ENCODE measurements at places on chromosomes 12 and 14.
A peak's percentile ranks its signal among the peaks of the same experiment; 100 is the strongest.

DNA sequence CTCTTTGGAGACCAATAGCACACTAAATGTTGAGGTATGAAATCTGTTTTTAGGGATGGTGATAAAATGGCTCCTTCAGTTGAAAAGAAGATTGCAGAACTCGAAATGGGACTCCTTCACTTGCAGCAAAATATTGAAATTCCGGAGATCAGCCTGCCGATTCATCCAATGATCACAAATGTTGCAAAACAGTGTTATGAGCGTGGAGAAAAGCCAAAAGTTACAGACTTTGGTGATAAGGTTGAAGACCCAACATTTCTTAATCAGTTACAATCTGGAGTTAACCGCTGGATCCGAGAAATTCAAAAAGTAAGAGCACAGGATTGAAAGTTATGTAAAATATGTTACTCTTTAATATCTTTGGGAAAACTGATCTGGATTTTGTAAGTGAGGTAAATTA lies 15.3 kb downstream of the DYNC1H1 start:
- DNase-seq: no peak

- DNase-seq: no peak
Measured at GRCh38 chr12:120687578-120688289, 785 bp downstream of the MLEC start.

- DNase-seq: no peak
Measured at GRCh38 chr14:85165094-85165493, 364.9 kb upstream of the FLRT2 start.

- peak; percentile 92 for DNase-seq
Measured at GRCh38 chr14:34711169-34711568, 3.2 kb downstream of the CFL2 start.

DNA sequence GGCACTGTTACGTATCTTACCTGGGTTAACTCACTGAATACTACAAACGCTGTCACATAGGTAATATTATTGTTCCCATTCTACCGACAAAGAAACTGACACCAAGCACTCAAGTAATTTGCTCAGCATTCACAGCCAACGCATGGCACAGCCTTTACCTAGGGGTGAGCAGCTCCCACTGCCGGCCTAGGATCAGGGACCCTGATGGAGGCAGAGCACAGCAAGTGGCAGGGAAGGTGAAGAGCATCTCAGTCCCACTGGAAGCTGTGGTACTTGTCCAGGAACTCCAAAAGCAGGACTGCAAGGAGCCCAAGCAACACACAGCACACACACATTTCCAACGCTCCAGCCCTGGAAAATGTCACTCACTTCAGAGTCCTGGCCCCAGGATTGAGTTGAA lies 111.8 kb upstream of the CDKN3 start:
- no peak for DNase-seq

GRCh38 chr12:49882248-49882850 lies 21.4 kb downstream of the FAIM2 start:
- no peak for DNase-seq

DNA sequence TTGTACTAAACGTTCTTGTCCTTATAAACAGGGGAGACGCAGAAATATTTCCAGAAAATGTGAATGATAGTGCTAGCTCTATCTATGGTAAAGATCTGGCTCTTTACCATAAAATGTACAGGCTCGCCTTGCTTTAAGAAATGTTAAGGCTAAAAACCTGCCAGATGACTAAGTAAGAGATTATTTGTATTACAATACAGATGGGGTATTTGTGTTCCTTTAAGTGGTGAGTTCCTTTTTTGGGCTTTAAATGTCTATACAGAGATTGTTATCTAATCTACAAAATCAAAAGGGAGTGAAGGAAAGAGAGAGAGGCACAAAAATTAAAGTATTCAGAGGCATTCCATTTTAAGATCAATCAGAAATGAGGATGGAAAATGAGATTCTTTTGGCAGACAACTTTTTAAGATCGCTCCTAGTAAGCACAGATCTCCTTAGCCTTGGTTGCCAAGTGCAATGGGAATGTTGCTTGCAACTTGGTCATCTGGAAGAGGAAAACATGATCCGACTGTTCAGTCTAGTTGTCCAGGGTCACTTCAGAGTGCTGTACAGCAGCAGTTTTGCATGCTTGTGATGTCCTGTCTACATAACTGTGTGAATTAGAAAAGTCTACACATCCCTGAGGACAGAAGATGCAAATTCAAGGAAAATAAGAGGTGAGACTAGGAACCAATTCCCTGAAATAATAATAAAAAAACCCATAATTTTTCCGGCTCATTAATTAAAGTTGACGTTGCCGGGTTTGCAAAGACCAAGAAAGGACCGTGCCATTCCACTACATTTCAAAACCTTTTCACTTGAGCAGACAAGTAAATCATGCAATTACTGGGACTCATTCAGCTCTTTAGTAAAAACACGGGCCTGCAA lies 380.8 kb downstream of the EGLN3 start:
- no peak for DNase-seq

GRCh38 chr12:82835217-82835616 lies 148.5 kb downstream of the TMTC2 start:
- DNase-seq: no peak

GRCh38 chr14:105468621-105469241 lies 5.9 kb upstream of the CRIP2 start:
- DNase-seq: no peak

GRCh38 chr14:79044894-79045624 lies 874.9 kb downstream of the NRXN3 start:
- peak; percentile 1 for DNase-seq

DNA sequence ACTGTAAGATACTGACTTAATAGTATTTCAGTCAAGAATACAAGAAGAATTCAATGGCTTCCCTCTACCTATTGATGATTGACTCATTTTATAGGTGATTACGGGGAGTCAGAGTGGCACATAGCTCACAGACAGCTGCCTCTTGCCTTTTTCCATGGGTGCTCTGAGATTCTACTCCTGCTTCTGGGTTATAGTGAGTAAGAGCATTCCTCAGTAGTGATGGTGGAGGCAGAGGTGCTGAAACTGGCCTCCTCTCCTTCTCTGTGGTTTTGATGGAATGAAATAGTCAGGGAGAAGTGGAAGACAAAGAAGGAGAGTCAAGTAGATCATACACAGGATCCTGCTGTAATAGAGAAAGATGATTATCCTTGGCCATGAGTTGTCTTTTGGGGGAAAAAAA lies 438.2 kb upstream of the FAR2 start:
- DNase-seq: peak; percentile 71

DNA sequence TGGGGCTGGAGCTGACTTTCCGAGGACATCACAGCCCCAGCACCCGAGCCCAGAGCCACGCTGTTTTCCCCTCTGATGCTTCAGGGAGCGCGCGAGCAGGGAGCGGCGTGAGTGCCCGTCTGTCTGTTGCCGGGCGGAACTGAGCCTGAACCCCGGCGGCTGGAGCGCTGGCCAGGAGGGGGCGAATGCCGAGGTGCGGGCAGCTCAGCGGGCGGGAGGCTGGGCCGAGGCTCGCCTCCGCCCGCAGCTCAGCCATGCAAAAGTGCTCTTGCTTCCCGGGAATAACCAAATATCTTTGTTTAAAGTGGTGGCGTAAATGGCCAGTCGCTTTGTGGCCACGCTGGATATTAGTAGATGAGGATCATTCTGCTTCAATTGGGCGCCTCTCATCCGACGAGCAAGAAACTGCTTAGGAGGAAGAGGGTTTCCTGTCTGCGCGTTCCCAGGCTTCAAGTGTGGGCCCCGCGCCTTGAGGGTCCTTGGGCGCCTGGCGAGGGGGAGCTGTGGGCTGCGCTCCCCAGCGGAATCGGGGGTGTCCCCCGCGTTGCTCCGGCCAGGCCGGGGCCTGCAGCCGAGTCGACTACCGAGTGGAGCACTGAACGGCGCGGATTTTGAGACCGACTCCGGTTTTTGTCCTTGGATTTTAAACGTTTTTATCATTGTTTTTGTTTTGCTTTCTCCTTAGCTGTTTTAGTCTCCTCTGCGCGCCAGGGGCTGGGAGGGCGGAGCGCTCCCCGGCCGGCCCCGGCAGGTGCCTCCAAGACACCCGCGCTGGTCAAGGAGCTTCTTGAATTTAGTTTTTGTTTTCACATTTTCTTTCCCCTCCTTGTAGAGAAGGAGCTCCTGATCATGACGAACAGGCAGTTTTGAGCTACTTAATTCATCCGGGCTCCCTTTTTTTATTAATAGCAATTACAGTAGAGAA lies 831 bp upstream of the NKX2-1 start:
- peak; percentile 20 for DNase-seq

DNA sequence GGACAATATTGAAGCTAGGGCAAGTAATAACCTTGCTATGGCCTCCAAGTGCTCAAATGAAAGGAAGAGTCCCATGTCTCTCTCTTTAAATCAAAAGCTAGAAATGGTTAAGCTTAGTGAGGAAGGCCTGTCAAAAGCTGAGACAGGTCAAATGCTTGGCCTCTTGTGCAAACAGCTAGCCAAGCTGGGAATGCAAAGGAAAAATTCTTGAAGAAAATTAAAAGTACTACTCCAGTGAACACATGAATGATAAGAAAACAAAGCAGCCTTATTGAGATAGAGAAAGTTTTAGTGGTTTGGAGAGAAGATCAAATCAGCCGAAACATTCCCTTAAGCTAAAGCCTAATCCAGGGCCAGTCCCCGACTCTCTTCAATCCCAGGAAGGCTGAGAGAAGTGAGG lies 84.1 kb upstream of the PLEKHA5 start:
- no peak for DNase-seq

GRCh38 chr14:95431199-95432143 lies 85.0 kb downstream of the SYNE3 start:
- no peak for DNase-seq

DNA sequence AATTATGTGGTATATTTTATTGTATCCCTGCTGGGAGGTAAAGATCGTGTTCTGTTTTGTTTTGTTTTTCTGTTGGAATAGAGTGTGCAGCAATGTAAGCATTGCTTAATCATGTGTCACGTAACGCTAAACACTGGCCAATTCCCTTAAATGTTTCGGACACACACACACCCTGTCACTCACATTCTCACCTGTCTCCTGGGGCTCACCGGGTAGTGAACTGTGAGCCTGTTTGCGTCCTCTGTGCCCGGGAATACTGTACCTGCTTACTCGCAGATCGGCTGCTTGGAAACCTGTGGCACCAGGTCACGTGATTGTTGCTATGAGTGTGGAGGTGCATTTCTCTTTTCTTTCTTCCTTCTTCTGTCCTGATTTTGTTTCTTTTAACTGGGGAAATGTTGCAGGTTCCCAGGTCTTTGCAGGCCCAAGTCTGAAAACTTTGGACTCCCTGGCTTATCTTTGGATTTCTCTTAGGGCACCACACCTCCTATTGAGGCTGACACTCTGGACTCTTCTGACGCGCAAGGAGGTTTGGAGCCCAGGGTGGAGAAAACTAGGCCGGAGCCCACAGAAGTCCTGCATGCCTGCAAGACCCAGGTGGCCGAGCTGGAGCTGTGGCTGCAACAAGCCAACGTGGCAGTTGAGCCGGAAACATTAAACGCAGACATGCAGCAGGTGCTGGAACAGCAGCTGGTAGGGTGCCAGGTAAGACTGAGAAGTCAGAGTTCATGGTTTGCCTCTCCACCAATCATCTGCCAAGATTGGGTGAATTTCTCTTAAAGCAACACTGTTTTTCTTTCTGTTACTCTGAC lies 181.1 kb downstream of the ESR2 start:
- no peak for DNase-seq

DNA sequence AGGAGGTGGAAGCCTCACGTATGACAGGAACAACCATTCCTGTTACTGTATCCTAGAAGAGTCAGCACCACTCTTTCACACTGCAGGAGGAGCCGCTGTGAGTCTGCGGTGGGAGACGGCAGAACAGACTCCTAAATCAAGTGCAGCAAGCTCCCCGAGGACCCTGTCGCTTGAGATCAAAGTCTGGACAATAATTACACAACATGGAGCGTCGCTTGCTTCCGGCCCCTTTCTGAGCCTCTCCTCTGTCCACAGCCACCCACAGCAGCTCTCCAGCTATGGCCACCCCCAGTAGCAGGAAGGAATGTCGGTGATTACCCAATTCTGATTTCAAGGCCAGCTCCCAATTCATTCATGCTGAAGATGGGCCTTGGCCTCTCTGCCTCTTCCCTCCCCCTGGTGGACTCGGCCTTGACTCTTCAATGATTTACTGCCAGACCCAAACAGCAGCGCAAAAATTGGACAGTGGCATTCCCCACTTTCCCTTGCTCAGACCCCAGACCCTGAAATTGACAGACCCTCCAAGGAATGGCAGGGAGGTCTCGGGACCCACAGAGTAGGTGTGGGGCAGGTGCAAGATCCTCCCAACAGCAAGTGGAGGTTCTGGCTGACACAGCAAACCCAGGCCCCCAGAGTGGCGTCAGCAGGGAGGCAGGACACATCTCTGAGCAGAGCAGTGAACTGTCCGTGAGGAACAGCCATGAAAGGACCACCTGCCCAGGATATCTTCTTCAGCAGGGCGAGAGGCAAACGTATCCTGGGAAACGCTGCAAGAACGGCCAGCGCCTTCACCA lies 272.7 kb upstream of the DIO3 start:
- DNase-seq: no peak

DNA sequence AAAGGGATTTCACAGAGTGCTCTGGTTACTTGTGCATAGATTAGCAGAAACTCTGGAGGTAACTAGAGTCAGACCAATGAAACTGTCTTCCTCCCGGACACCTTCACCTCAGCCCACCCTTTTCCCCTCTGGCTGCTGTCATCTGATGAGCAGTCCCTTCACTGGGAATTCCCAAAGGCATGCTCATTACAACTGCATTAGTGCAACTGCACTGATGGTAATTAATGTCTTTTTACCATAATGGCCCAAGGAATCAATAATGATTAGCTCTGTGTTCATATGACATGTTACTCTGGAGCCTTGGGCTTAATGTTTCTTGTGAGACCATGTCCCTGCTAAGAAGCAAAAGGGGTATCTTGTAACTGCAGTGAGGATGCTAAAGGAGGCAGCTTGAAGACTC lies 304.5 kb downstream of the GRIN2B start:
- DNase-seq: no peak

DNA sequence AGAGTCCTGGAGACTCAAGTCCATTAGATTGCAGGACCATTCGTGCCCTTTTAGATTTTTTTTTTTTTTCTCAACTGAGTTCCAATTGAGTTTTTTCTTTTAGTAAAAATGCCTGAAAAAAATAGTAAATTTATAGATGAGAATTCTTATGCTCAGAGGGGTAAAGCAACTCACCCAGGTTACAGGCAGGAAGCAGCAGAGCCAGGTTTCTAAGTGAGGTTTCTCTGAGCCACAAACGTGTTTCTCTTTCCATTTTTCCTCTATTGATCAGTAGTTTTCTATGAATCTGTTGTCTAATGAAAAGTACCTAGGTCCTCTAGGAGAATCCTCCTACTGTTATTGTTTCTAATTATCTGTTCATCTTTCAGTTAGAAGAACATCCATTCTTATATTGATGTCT lies 66.4 kb upstream of the C12orf71 start:
- no peak for DNase-seq

- no peak for DNase-seq
Measured at GRCh38 chr14:104117341-104118005, 20.9 kb upstream of the KIF26A start.

GRCh38 chr14:99325591-99325990 lies 53.6 kb upstream of the BCL11B start:
- no peak for DNase-seq

DNA sequence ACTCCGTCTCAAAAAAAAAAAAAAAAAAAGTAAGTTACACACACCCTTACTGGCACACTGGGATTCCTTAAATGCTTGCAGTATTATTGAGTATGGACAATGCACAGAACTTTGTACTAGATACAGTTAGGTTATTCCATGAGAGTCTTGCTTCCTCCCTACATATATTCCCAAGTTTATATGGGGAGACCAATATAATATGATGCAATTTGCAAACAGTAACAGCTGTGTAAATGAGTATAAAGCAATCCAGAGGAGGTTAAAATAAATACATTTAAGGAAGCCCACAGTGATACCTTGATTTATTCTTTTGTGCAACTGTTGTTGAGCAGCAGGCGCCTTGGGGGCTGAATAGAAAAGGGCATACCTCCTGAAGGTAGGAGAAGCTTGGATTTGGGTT lies 26.6 kb downstream of the RASSF3 start:
- DNase-seq: no peak

GRCh38 chr12:115374480-115375185 lies 690.7 kb upstream of the TBX3 start:
- DNase-seq: no peak

Data from HS-27A (cell line).